ENCODE measurements at places on chromosomes 4 and X. TPM values are rescaled to one million over a fixed set of nuclear protein-coding genes. Genes with fewer than 3 reads are reported as not detected.
A peak's percentile ranks its signal among the peaks of the same experiment; 100 is the strongest.

DNA sequence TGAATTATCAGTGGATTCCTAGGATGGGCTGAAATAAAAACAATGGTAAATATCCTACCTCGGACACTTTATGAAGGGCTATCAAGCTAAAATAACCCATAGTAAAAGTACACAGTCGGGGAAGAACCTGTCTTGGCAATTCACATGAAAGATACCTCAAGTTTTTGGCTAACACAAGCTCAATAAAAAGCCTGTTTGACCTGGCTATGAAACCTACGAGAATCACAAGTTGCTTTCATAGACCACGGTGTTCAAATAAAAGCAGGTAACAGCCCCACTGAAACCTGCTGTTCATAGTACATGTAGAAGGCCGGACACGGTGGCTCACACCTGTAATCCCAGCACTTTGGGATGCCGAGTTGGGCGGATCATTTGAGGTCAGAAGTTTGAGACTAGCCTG, 12.3 kb downstream of the RLIM start:
- DNase-seq: no peak

GRCh38 chrX:40391662-40392061, 189.1 kb upstream of the ATP6AP2 start:
- DNase-seq: no peak

- DNase-seq: no peak
These were observed 8.6 kb upstream of the CCDC149 start for GRCh38 chr4:24921491-24921890.

- DNase-seq: no peak
These were observed 120.5 kb downstream of the ENPP6 start for GRCh38 chr4:184097241-184097605.

- no peak for DNase-seq
These were observed 96.7 kb downstream of the IL1RAPL2 start for GRCh38 chrX:104662694-104663093.

DNA sequence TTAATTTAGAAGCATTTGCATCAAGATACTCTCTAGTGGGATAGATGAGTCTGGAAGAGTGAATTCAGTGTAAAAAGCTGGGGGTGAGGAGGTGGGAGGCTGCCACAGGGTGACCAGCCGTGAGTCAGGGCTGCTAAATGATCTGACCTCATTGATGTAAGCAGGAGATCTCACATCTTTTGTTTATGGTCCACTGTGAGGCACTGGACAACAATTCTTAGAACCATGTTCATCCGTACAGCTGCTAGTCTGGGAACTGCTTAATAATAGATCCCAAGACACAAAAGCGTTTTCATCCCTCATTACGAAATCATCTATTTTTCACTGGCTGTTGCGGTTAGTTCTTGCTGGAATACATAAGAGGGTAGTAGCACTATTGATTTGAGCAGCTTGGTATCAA, 14.1 kb downstream of the KLF3 start:
- peak; percentile 65 for DNase-seq

GRCh38 chr4:67861513-67861912, 22.3 kb downstream of the TMPRSS11D start:
- peak; percentile 3 for DNase-seq

- DNase-seq: no peak
These were observed 23.5 kb downstream of the CD99 start for GRCh38 chrX:2714551-2714950.

DNA sequence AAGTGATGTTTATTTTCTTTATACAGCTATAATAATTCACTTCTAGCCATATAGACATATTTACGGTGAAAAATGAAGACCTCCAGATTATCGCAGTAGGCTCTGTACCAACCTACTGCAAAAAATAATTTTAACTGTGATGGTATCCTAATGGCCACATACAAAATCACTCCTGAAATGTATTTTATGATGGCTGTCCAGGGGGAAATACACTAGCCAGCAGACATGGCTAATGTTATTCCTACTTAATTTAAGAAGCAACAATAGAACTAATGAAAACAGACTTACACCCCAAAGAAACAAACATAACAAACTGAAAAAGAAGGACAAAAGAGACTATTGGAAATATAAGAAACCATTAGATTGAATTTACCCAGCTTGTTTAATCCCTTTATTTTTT, 4.6 kb downstream of the NKX6-1 start:
- no peak for DNase-seq

- DNase-seq: peak; percentile 50
These were observed 1.6 kb downstream of the REST start for GRCh38 chr4:56909086-56909894.

DNA sequence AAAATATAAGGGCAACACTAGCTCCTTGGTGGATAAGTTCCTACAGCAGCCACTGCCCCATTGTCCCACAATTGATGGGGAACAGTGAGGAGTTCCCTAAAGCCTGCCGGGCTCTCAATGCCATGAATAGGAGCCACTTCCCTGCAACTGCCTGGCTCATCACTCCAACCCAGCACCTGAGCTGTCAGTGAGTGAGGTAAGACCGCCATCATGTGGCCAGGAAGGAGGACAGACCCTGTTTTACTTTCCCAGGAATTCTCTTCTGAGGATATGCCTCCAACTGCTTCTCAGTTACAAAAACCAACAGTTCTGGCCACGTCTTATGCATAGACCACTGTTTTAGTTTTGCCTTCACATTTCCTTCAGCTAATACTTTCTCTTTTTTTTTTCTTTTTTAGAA, 45.5 kb downstream of the SRPX start:
- DNase-seq: no peak

- no peak for DNase-seq
These were observed 487.4 kb downstream of the INPP4B start for GRCh38 chr4:142358656-142359055.

The NAP1L3 gene
- 11.4 TPM for total RNA-seq

The SLC16A2 gene
- 22.2 TPM for total RNA-seq

The XG gene
- total RNA-seq: not detected

The MAGEE2 gene
- 0.12 TPM for total RNA-seq

The PPP1R3F gene
- total RNA-seq: 2.3 TPM

All from RPMI7951 (cell line).